ENCODE measurements at places on chromosomes 2 and 18.

DNA sequence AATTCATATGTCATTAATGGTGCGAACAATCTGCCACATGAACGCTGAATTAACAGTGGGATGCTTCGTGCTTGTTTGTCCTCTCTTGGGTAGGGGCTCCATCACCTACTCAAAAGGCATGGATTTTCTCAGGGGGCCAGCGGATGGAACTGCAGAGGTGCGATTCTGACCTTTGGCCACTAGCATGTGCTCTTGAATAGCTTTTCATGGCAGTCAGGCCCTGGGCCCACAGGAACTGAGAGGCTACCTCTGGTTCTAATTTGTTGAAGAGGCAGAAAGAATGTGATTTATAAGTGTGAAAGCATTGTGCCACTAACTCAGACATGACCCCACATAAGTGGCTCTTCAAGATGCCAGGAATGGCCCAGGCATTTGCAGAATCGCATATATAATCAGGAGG lies 283.2 kb downstream of the INSIG2 start:
- DNase-seq, result no peak

- no peak for DNase-seq
These were observed 15.7 kb upstream of the LYPD6 start for GRCh38 chr2:149314687-149315086.

DNA sequence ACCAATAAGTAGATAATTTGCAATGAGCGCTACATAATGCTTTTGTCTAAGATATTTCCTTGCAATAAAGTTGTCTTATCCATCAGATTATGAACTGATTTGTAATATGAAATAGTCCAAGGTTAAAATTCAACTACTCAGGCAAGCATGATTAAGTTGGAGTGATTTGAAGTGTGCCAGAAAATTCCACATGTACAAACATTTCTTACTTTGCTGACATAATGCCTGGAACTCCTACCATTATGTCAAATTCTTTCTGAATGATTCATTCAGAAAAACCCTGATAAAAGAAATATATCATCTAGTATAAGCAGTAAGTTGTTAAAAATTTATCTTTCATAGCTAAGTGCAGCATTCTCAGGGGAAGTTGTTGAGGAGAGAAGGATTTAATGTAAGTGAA lies 87.3 kb downstream of the CBLN2 start:
- no peak for DNase-seq

GRCh38 chr2:224039080-224039769 lies at the start of gene SERPINE2:
Gene SERPINE2, minus strand, starts transcription at chr2:224039286. Its CDS starts 37,386 bp downstream, at chr2:224001900.
- no peak for DNase-seq

DNA sequence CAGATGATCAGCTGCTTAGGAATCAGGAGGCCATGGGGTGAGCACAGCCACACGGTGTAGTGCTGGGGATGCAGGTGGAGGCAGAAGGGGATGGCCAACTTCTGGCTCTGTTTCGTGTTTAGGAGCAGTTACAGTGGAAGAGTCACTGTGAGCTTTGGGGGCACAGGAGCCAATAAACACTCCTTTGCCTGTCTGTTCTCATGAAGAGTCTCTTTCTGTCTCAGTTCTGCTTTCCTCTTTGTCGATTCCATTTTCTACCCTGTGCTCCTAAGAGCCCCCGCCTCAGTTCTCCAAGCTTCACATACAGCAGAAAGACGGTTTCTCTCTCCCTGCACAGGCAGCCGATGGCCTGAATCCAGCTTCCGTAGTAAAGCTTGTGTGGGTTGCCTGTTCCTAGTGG lies 21.0 kb upstream of the RRM2 start:
- DNase-seq, result no peak
